ENCODE measurements at places on chromosomes 6 and 20. TPM values are rescaled to one million over a fixed set of nuclear protein-coding genes. Genes with fewer than 3 reads are reported as not detected.
A peak's percentile ranks its signal among the peaks of the same experiment; 100 is the strongest.

GRCh38 chr20:9877932-9878495 is 39.1 kb upstream of the PAK5 start:
- no peak for DNase-seq

DNA sequence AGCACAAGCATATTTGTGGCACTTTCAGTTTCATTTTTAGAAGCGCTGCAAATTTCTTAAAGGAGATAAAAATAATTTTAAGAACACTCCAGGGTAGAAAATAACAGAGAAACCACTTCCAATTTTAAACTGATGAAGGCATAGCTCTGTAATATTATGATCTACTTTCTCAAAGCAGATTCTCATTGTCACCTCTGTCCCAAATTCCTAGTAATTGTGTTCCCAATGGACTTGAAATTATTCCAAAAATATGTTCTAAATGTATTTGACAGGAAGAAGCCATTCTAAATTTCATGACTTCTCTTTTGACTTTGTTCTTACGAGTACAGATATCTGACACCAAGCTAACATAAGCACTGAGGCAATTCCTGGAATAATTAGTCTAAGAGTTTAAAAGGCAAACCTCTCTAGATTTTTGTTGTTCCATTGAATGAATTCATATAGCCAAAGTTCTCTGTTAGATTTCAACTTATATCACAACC is 140.2 kb upstream of the CARMIL1 start:
- no peak for DNase-seq

DNA sequence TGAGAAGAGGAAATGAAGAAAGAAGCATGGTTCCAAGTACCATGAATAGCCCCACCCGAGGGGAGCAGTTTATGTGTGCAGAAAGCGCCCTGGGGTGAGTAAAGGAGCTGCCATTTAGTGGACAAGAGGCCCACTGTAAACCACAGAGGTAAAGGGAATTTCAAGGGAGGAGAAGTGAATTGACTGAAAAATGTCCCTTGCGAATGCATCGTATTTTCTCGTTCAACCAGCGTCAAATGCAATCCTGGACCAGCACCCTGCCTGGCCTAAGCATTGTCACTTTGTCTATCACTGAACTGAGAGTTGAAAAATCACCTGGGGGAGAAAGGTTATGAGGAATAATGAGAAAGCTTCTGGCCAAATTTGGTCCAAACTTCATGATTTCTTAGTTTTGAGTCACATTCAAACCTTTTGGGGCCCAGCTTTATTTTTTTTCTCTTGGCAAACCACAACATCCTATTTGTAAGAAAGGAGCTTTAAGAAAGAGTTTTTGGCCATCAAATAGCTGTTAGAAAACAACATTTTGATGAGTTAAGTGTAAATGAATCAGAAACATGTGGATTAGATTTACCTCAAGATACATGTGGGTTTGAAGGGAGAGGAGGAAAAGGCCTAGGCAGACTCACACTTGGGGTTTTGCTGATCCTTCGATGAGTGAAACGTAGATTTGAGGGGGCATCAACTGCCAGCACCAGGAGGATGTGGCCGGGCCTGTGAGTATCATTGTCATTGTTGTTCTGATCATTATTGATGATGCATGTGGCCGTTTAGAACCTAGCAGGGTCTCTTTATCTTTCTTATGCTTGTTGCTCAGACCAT is 214.0 kb downstream of the CLIC5 start:
- DNase-seq: no peak

DNA sequence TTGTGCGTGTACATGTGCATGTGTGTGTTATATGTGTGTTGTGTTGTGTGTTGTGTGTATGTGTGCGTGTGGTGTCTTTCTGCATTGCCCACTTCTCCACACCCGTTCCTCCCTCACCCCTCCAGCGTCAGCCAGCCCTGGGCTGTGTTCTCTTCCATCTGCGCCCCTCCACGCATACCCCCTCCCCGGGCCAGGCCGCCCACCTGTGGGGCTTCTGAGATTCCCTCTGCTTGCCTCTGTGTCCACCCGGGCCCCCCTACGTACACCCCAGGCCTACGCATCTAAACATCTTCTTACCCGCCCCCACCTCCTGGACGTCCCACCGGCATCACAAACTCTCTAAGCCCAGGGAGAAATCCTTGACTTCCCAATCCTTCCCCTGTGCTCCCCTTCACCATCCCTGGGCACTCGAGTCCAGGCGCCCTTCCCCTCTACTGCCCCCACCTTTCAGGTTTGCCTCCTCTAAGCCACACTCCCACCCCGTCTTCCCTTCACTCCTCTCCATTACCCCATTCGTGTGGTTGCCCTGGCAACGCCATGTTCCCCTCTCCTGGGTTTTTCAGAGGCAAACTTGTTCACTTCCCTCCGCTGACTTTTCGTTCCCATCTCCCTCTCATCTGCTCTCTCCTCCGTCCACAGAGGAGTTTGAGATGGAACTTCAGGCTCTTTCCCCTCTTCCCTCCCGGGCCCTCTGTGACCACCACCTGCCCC is 81.7 kb upstream of the NNAT start:
- DNase-seq: no peak

DNA sequence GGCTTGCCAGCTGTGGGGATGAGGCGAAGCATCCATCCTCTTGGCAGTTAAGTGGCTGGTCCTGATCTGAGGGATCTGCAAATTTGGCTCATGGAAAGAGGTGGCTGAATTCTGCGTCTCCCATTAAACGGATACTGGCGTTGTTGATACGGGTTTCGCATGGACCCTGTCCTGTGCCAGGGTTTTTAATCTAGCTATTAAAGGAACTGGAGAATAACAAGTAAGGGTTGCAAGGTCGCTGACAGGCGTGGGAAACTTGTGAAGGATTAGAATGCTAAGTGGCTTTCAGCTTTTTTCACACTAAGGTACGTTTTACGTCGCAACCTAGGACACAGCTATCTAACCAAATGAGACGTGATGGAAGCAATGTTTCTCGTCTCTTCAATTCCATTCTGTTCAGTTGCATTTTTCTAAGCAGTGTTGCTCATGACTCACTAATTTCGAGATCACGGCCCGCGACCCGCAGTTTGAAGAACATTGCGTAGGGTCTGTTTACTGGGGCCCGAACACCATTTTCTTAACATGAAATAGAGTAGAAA is 852 bp downstream of the GMNN start:
- no peak for DNase-seq

GRCh38 chr20:1900321-1900801 is 5.2 kb downstream of the SIRPA start:
- peak; percentile 89 for DNase-seq

DNA sequence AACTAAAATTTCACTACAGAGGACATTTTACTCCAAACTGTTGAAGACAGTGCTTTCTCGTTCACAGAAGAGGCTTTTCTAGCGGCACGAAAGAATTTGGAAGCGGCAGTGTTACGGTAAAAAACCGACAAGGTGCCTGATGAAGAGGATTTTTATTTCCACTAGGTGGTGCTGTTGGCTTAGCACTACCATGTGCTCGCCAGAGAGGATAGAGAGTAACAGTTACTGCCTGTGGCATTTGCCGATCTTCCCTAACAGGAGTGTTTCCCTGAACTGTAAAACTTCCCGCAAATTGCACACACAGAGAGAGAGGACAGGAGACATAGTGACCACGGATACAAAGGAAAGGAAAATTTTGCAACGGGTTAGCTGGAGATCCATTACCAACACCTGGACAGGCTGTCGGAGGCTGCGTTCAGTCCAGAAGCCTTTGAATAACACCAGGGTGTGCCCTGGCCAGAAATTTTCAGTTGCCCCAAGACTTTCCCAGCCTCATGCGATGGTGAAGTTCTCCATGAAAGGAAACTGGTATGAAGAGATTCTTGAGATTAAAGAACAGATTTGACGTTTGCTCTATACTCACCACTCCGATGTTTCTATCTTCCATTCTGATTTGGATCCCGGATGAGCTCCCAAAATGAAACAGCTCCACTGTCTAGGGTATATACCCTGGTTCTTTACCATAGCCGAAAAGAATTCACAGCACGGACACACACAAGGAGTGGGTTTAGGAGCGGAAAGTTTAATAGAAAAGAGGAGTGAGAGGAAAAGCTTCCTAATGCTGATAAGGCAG is 48.1 kb downstream of the HLA-DPB1 start:
- DNase-seq: no peak

- no peak for DNase-seq
Observed at GRCh38 chr20:11111191-11111590, 437.4 kb upstream of the JAG1 start.

GRCh38 chr6:26225848-26226578 is 138.8 kb downstream of the HFE start:
- DNase-seq: no peak

DNA sequence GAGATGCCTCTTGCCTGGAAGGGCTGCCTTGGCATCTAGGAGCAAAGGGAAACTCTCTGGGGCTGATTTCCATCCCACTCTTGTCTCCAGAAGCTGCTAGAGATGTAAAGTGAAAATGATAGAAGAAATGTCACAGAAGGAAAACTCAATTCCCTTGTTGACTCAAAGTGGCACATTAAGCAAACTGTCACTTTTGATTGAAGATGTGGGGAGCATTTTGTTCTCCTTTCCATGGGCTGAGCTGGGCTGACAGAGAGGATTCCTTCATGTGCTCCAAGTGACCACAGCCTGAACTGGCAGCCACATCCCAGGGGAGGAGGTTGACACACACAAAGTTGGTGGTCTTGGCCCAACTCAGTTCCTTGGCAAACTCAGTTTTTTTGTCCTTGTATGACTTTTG is 9.8 kb downstream of the GPR31 start:
- DNase-seq: no peak

DNA sequence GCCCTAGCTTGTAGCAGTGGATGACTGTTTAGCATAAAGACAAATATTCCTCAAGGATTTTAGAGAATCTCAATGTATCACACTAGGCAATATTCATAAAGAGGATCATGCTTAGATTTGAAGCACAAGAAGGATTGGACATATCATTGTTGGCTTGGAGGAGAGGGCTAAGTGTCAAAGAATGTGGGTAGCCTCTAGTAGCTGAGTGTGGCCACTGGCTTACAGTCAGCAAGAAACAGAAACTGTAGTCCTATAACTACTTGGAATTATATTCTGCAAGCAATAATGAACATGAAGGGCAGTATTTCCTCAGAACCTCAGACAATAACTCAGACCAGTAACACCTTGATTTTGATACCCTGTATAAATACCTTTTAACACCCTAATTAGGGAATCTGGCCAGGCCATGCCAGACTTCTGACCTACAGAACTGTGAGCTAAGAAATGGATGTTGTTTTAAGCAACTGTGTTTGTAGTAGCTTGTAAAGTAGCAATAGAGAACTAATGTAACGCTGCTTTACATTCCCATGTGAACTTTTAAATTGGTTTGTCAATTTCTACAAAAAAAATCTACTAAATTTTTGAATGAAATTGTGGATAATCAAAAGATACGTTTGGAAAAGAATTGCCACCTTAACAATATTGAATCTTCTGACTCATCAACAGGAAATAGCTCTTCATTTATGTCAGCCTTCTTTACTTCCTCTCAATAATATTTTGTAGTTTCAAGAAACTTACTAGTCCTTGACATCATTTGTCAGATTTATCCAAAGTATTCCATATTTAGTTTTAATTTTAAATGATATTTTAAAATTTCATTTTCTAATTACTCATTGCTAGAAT is 65.2 kb upstream of the RSPO3 start:
- DNase-seq: no peak

GRCh38 chr6:93786474-93787330 is 367.3 kb upstream of the EPHA7 start:
- DNase-seq: peak; percentile 53

GRCh38 chr20:38997622-38998021 is 35.5 kb downstream of the DHX35 start:
- no peak for DNase-seq

DNA sequence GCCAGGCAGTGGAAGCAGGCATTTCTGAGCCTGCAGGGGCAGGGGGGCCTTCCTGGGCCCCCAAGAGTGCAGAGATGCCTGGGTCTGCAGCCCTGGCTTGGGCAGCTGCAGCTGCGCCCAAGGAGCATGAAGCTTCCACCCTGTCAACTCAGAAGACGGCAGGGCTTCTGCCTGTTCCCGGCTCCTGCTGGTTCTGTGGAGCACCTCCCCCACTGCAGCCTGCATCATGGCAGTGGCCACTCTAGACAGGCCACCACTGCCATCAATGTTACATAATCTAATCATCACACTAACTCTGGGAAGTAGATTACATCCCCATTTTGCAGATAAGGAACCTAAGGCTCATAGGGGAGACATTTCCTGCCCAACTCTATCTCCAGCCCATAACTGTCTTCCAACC is 21.1 kb upstream of the TOP1 start:
- no peak for DNase-seq

DNA sequence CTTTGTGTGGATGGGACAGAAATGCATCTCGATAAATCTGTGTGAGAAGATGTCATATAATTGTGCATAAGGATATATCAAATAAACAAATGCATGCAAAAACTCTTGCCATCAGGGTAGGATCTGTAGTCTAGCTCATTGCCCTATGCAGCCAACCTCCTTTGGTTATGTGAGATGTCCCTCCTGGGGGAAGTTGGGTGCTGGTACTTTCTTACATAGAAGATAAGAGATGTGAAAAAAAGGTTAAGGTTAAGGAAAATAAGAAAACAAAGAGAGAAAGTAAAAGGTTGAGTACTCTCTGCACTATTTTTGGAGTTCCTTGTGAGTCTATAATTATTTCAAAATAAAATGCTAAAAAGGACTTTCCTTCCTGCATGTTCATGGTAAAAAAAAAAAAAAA is 30.4 kb downstream of the ZDHHC14 start:
- no peak for DNase-seq

DNA sequence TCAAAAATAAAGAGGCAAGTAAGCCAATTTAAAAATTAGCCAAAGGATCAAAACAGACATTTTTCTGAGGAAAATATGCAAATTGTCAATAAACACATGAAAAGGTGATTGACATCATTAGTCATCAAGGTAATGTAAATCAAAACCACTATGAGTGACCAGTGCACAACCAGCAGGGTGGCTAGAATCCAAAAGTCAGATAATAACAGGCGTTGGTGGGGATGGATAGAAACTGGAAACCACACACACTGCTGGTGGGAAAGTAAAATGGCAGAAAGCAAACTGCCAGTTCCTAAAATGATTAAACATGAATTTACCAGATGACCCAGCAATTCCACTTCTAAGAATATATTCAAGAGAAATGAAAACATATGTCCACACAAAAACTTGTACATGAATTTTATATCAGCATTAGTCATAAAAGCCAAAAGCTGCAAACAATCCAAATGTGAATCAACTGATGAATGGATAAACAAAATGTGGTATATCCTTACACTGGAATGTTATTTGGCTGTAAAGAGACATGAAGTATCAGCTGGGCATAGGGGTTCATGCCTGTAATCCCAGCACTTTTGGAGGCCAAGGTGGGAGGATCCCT is 74.8 kb upstream of the MBOAT1 start:
- no peak for DNase-seq

Gene CRYBG1
- polyA plus RNA-seq: 2.2 TPM

Gene SEL1L2
- 0.23 TPM for polyA plus RNA-seq

Gene B3GAT2
- 1.4 TPM for polyA plus RNA-seq

Gene CRISP2
- not detected for polyA plus RNA-seq

Gene FKBP1C
- 0.44 TPM for polyA plus RNA-seq

Gene RAB32
- polyA plus RNA-seq: 21.9 TPM

Gene MED23
- 20.6 TPM for polyA plus RNA-seq

Gene FKBP5
- polyA plus RNA-seq: 15.3 TPM

Data from muscle of leg (tissue), 16 donors.